ENCODE measurements at places on chromosomes 11 and 22. TPM values are rescaled to one million over a fixed set of nuclear protein-coding genes. Genes with fewer than 3 reads are reported as not detected.

EXPH5 gene
- total RNA-seq, result under 0.01 TPM

DKK3 gene
- 288 TPM for total RNA-seq

MPZL3 gene
- total RNA-seq, result 8.2 TPM

AAMDC gene
- 65.6 TPM for total RNA-seq

E2F8 gene
- 1.0 TPM for total RNA-seq

NFAM1 gene
- not detected for total RNA-seq

FGF3 gene
- not detected for total RNA-seq

All from endothelial cell of coronary artery (primary cell).